ENCODE measurements at places on chromosomes 4 and X.

DNA sequence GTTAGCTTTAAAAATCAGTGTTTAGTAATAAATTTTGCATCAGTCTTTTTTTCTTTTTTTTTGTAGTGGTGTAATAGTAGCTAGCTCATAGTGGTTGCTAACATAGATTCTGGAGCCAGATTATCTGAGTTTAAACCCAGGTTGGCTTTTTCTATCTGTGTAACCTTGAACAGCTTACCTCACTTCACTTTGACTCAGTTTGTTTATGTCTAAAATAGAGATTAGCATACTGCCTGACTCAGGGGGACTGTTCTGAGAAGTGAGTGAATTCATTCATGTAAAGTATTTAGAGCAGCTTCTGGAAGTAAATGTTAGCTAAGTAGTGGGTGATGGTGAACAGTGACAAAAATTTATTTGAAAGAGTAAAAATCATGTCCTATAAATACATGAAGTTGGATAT is 32.9 kb downstream of the CPEB2 start:
- no peak for DNase-seq

DNA sequence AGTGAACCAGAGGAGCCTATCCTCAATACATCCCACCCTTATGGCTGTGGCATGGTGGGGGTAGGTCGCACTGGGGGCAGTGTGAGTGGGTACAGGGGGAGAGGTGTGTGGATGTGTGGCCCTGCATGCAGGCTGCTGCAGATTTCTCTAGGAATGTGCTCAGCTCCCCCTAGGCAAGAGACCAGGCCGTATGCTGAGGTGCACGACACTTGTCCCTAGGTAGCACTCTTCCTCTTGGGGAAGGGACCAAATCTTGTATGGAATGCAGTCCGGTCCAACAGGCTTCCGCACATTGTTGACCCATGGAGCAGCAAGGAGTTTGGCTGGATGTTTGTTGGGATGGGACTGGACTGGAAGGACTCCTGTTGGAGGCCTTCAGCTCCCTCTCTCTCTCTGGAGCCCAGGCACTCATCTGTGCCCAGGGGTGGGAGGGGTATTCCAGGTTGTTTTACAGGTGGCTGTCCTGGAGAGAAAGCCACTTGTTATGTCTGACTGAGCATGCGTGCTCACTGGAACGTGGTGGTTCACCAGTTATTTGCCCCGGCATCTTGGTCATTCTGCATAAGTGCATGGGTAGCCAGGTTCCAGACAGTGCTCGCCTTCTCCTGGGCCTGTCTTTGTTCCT is 55.1 kb downstream of the NBDY start:
- no peak for DNase-seq

- no peak for DNase-seq
Observed at GRCh38 chr4:92600638-92601037, 296.9 kb downstream of the GRID2 start.

GRCh38 chr4:1052231-1052671 is 40.8 kb downstream of the FGFRL1 start:
- DNase-seq, result no peak

- DNase-seq, result no peak
Observed at GRCh38 chr4:37400241-37400881, 155.8 kb downstream of the NWD2 start.

- no peak for DNase-seq
Observed at GRCh38 chr4:138868562-138868961, 147.0 kb upstream of the NOCT start.

DNA sequence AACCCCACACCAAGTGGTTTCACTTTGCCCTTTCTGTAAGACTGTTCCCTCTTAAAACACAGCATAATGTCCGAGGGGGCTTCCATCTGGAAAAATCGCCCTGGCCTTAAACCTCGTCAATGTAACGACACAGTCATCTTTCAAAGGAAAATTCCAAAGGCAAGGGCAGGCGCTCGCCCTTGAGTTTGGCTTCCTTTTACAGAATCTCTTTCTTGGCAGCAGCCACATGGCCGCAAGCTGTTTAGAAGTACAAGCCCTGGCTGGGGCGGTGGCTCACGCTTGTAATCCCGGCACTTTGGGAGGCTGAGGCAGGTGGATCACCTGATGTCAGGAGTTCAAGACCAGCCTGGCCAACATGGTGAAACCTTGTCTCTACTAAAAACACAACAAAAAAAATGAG is 27.1 kb upstream of the GRPEL1 start:
- no peak for DNase-seq

GRCh38 chrX:40349251-40349650 is 231.5 kb upstream of the ATP6AP2 start:
- DNase-seq, result no peak

DNA sequence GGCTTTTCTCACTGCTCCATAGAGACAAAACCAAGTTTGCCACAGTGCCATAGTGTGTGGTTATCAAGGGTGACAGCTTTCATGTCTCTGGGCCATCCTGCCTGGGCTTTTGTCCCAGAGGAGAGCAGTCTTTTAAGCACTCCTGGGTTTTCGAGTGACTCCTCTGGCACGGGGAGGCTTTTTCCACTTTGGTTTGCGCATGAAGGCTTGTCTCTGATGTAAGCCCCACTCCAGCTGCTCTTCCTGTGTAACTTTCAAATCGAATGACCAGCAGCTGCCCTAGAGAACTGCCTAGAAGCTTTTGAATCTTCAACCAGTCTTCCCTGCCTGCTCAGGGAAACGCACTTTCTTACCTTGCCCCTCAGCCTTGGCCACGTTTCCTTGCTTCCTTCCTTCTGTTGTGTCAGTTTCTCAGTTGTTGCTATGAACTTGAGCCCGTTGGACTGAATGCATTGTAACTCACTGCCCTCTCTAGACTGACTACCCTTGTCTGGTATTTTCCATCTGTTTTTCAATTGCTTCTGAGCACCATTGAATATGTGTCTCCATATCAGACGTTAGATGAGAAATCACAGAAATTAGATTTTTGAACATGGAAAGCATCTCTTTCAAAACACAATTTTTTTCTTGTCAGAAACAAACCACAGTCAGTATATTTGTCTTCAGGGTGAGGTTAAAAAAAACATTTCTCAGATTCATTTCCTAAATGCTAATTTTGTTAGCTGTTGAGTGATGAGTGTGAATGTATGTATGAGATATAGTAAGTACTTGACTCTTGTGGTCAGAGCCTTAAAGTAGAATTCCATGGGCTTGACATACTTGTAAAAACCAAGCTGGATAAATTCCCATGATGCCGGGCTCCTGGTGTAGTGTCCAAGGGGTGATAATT is 45.3 kb downstream of the SLC9A6 start:
- no peak for DNase-seq

GRCh38 chrX:123876177-123876576 is 16.3 kb downstream of the XIAP start:
- DNase-seq, result no peak

DNA sequence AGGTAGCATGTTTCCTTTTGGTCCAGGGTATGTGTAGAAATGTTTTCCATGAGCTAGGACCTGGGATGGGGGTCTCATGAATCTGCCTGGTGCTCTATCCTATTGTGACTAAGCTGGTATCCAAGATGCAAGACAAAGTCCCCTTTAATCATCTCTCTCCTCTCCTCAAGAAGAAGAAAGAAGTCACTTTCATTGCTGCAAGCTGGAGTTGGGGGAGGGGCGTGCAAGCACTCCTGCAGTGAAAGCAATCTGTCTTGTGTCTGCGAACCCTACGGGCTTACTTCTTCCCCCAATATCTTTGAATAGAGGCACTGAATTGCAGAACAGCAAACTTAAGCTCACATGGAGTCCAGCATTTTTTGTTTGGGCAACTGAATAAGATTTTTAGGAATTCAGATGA is 27.2 kb upstream of the GRPR start:
- no peak for DNase-seq

- no peak for DNase-seq
Observed at GRCh38 chr4:112889199-112889598, 160.3 kb upstream of the ANK2 start.

DNA sequence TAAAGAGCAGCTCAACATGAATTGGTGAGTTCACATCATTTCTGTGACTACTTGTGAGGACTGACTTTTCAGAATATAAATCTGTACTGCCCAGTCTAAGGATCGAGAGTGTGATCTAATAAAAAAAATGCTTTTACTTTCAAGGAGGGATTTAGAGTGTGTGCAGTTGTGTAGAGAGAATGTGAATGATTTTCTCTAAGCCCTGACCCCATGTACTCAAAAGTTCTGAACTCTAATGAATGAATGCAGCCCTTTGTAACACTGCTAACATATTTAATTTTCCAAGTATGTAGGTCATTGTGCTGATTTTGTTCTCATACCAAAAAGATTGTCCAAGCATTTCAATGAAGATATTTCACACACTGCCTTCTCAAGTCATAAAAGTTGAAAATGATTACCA is 92.5 kb upstream of the STOX2 start:
- DNase-seq, result no peak

GRCh38 chr4:134777606-134778005 is 576.0 kb upstream of the PABPC4L start:
- no peak for DNase-seq

DNA sequence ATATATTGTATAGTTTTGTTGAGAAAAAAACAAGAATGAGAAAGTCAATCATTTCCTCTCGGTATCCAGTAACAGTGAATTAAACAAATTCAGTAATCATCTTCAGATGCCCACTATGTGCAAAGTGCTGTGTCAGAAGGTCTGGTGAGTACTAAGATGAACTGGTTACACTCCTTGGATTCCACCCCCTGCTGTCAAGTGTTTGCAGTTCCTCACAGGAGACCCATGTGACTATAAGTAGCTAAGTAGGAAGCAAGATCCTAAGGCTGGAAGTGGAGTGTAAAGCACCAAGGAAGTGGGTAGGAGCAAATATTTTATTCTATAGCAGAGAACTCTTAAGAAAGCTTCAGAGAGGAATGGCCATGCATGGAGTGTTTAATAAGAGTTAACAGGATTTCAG is 73.6 kb downstream of the SNX25 start:
- DNase-seq, result no peak

GRCh38 chrX:24285082-24285481 is 28.8 kb downstream of the SUPT20HL2 start:
- no peak for DNase-seq

- DNase-seq, result no peak
Observed at GRCh38 chr4:180134091-180134866, 2108.9 kb upstream of the TENM3 start.

GRCh38 chr4:184255361-184255760 is 37.7 kb upstream of the ENPP6 start:
- no peak for DNase-seq

GRCh38 chrX:125093852-125094251 is 225.8 kb upstream of the TEX13C start:
- no peak for DNase-seq

DNA sequence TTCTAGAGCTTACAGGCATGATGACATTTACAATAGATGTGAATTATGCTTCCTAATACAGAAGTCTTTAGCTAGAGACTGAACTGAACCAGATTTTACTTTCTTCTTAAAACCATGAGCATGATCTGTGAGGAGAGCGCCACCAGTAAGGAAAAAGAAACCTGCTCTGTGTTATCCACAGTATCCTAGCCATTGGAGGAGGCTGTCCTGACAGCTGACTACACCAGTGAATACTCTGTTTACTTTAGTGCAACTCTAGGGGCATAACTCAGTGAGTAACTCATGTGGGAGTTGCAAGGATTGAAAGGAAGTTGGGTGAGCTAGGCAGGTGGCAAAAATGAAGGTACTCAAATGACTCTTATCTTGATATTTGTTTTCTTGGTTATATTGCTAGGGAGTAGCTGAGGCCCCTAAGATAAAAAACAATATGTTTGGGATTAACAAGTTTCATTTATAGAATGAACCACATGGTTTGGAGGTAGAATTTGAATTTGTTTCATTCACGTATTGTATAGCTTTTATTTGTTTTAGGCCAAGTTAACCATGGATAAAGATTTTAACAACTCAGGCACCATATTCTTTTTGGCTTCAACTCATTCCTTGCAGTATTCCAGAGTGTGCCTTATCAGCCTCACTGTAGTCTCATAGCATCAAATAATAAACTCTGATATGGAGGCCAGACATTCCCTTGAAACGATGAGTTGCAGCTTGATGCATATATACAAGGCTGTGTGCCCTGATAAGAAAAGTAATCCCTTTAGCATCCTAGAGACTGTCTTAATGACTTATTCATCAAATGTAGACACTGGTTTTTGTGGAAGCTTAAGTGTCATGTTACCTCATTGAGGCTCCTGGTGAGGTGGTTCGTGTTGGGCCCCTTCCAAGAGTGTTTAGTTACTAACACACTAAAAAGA is 2.5 kb downstream of the BMP3 start:
- DNase-seq, result no peak

DNA sequence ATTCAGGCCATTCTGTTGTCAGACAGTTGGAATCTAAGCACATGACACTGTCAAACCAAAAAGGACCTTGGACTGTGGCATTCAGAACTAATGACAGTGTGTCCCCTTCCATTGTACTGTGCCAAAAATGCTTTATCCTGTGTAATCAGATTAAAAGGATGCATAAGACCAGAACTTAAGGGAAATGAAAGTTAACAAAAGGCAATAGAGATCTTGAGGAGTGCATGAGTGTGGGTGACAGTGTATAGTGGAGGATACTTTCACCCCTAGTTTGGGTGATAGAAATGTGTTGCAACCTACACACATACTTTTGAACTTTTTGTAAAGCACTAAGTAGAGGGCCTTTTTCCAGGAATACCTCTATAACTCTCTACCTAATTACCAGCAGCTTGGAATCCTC is 4.5 kb downstream of the CYSLTR1 start:
- no peak for DNase-seq

DNA sequence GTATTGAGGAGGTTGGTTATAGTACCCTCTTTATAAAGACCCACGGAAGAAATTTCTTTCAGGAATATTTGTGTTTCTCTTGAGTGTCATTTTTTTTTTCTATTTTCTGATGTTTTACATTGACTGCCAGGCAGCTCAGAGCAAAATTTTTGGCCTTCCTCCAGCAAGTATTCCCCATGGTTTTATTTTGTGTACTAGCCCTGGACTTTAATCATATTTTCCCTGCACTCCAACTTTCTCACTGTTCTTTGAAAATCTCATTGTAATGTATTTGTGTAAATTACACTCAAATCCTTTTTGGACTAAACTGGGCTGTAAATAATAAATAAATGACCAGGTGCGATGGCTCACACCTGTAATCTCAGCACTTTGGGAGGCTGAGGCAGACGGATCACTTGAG is 45.6 kb upstream of the USP46 start:
- DNase-seq, result no peak

DNA sequence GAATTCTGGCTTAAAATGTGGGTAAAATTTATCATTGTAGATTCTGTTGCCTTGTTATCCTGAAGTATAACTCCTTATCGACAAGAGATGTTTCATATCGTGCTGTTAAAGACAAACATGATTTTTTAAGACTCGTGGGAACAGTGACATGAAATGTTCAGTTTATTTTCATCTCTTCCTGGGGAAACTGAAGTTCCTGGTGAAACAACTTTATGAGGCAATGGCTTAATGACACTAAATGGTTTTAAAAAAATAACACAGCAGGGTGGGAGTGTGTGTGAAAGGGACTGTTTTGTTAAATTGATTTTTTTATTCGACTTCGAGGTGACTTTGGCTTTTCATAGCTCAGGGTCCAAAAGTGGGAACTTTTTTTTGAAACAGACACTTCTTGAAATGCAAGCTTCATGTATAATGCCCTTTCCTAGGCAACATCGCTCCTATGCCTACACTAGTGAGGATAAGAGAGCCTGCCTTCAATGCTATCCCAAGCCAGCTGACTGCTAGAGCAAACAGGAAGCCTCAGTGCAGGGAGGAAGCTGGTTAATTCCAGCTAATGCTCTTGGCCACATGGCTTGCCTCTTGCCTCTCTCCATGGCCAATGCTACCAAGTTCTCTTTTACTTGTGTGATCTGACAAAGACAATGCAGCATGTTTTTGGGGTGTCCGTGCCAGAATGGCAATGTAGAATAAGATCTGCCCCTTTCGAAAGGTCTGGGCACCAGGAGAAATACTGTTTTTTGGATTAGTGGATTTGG is 80.9 kb upstream of the PLAC1 start:
- no peak for DNase-seq
